CD4-positive, alpha-beta T cell (primary cell): ENCODE measurements at places on chromosomes 2 and 18.

- no peak for DNase-seq
Observed at GRCh38 chr18:34844732-34845459, 134.8 kb downstream of the DTNA start.

- no peak for DNase-seq
Observed at GRCh38 chr18:7366597-7366996, 135.7 kb downstream of the LRRC30 start.

- no peak for DNase-seq
Observed at GRCh38 chr2:919672-920071, 31.0 kb upstream of the SNTG2 start.

DNA sequence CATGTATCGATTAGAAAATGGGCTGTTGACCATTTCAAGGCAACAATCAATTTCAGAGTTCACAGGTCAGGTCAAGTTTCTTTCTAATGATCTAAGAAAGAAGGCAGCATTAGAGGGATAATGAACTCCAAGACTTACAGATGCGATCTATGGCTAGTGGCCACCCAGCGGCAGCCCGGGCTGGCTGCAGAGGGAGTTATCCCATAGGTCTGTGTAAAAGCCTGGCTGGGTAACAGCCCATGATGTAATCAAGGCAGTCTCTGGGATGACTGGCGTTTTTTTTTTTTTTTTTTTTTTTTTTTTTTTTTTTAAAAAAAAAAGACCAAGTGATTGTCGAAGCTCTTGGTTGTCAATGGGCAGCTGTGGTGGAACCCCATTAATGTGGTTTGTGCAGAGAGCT lies 171.1 kb upstream of the SKOR2 start:
- DNase-seq, result no peak

- DNase-seq, result no peak
Observed at GRCh38 chr2:122266636-122267035, 511.2 kb downstream of the TSN start.

DNA sequence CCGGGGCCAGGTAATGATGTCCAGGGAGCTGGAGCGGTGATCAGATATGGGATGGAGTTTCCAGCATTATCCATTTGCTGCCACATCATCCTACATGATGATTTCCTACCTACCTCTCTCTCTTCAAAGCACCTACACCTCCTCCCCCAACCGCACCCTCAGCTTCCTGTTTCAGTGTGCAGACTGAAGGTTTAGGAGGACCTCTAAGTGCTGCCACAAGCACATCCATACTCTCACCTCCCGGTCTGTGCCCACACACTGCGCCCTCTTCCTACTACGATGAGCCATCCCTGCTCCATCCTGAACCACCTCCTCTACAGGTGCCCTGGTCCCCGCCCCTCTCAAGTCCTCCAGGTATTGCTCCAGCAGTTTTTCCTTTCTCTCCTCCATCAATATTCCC lies 123.7 kb downstream of the ALPK2 start:
- DNase-seq, result peak; percentile 44

DNA sequence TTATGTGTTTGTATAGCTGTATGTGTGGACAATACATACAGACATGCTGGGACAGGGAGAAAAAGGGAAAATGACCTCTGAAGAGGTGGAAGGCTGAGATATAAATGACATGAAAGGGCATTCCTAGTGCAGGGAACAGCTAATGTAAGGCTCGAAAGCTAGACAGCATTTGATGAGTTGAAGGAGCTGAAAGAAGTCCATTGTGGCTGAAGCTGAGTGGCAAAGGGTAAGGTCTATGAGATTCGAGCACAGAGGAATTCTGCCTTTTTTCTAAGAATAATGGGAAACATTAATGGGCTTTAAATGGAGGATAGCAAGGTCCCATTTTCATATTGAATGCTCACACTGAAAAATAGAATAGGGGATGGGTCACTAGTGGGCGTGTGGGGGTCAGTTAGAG lies 23.6 kb downstream of the ADD2 start:
- no peak for DNase-seq

DNA sequence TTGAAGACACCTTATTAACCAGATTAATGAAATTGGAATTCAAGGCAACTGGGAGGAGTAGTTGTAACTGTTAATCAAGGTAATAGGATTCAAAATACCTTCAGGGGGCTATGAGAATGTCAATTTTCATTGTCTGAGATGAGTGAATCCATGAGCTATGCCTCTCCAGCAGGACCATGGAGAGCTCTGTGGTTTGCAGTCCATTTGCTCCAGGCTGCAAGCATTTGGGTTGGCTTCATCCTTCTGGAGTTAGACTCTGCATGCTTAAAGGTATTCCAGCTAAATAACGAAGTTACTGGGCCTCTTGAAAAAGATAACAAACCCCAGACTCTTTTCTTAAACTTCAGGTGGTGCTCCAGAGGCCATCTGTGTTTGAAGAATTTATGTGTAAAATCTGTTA lies 207.1 kb upstream of the SLC8A1 start:
- no peak for DNase-seq

- DNase-seq, result no peak
Observed at GRCh38 chr2:237198164-237198855, 112.6 kb downstream of the COPS8 start.

- DNase-seq, result no peak
Observed at GRCh38 chr2:167957662-167958061, 289.7 kb downstream of the STK39 start.

- no peak for DNase-seq
Observed at GRCh38 chr2:14816069-14817060, 183.8 kb downstream of the LRATD1 start.

- no peak for DNase-seq
Observed at GRCh38 chr2:162769066-162769465, 69.5 kb downstream of the KCNH7 start.

- DNase-seq, result no peak
Observed at GRCh38 chr2:43288417-43289305, 62.3 kb upstream of the ZFP36L2 start.

- no peak for DNase-seq
Observed at GRCh38 chr18:78774741-78775141, 204.9 kb upstream of the SALL3 start.

DNA sequence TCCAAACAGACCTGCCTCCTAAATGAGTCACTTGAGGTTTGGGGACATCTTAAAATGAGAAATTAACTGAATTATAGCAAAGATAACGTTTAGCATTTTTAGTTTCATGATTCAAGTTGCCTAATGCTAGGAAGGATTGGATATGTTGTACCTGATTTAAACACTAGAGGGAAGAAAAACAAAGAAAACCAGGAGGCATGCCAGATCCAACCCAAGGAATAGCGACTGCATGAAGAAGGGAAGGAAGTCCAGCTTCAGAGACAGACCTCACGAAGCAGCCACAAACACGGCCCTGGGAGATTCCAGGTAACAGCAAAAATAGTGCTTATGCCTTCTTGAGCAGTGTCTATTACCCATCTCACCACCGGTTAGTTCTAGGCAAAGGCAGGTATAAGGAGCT lies 499.9 kb upstream of the SPHKAP start:
- DNase-seq, result no peak

DNA sequence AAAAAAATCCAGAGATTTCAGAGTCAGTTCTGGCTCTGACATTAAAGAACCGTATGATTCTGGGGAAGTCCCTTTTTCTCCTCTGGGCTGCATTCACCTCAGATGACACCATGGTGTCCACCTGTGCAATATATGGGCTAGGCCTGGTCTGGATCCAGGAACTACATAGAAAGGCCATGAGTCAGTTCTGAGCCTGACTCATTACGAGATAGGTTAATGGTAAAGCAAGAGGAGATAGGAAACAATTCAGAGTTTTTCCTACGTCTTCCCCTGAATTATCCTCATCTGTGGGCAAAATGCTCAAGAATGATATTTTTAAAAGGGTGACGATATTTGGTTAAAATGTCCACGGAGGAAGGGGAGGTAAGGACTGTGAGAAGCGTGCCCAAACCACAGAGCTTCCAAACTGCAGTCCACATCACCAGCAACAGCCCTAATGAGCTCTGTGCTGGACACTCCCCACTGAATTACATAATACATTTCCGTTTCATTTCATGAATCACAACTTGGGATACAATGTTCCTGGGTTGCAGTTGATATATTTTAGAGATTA lies 180.1 kb upstream of the OSR1 start:
- DNase-seq, result no peak

- no peak for DNase-seq
Observed at GRCh38 chr2:47056868-47057686, 98.0 kb downstream of the STPG4 start.

GRCh38 chr18:72840109-72840508 lies 27.7 kb downstream of the NETO1 start:
- DNase-seq, result no peak

DNA sequence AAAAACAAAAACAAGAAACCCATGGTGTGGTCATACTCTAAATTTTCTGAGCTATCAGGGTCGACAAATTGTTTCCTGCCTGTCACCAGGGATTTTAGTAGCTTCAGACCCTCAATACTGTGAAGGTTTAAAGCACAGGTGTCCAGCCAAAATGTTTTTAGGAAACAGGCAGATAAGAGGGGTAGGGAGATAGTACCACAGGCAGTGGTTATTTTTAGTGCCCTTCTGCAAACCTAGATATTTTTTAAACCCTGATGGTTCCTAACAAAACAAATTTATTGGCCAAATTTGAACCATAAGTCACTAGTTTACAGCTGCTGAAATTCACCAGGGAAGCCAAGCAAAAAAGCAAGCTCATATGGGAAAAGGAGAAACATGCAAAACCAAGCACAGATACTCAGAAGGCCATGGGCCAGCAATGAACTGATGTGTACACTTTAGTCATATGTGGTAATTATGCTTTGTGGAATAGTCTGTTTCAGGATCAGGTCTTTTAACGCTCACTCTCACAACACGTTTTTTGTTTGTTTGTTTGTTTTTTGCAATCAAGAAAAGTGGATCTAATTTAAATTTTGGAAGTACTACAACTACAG lies 156.8 kb upstream of the STK17B start:
- no peak for DNase-seq

DNA sequence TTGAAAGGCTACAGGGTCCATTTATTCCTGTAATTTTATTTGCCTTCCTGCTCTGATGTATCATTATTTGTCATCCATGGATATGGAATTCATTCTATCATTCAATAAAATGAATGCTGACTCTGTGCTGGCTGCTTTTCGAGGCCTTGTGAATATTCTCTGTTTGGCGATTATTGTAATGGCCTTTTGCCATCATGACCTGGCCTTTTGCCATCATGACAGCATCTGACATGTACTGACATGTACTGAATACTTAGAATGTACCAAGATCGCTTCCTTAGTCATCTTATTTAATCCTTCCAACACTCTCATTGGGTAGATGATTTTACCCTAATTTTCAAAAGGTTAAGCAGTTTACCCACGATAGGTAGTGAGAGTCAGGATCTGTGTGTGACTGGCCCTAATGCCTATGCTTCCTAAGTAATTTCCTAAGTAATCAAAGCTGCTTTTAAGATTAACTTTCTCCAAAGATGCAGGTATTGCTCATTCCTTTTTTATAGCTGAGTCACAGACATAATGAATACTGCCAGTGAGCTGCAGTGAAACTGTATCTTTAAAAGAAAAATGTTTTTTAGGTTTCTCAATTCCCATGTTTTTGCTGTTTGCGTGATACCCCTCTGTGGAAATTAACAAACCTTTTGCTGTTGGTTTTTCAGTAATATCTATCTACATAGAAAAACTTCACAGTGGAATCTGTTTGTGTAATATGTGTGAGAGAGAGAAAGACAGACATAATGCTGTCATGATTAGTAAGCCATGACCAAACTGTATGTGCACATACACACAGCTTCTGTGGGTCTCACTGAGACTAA lies 127.8 kb downstream of the CERS6 start:
- no peak for DNase-seq

DNA sequence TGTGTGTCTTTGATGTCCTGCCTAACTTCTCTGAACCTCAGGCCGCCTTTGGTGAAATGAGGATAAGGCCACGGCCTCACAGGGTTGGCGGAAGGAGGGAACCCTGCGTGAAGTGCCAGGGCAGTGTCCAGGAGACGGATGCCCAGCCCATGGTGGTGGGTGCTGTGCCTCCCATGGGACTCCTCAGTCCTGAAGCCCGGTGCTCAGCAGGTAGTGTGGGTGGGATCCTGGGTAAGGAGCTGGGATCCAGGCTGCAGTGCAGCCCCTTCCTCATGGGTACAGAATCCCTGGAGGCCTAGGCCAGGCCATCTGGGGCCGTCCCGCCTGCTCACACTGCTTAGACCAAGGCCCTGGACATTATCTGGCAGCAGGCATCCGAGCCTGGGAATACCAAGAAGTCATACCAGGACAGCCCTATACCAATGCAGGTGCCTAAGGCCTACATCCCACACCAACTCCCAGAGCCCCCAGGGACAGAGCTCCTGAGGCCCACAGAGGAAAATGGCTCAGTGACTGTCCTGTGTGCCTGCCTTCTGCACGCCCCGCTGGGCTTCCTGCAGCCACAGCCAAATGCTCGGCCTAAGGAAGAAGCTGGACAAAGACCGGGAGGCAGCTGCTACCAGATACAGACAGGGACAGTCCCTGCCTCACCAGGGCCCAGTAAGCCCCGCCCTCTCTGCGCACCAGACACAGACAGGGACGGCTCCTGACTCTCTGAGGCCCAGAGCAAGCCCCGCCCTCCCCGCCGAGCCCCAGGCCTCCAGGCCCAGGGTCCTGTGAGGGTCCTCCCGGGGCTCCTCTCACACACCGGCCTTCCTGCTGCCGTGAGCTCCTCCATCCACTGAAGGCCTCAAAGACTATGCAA lies 78.0 kb downstream of the NDUFA10 start:
- no peak for DNase-seq

- peak; percentile 60 for DNase-seq
Observed at GRCh38 chr2:234322766-234323465, 174.0 kb downstream of the ARL4C start.

DNA sequence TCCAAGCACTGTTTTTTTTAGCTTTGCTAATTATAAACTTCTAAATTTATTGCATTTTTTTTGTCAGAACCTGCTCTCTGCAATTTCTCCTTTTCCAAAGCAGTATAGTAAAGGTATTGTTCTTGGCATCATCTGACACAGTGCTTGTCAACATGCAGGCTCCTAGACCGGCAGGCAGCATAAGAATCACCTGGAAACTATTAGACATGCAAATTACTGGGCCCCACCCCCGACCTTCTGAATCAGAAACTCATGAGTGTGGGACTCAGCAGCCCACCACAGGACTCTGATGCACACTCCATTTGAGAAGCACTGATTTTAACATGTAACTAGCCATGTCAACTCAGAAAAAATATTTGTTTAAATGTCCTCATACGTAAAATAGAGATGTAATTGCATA lies 551.1 kb upstream of the CELF4 start:
- no peak for DNase-seq

- no peak for DNase-seq
Observed at GRCh38 chr2:178542161-178542560, 61.9 kb downstream of the PLEKHA3 start.

GRCh38 chr2:98713332-98714015 lies 17.5 kb downstream of the MGAT4A start:
- DNase-seq, result no peak

- DNase-seq, result no peak
Observed at GRCh38 chr18:68874361-68874760, 76.5 kb downstream of the CCDC102B start.

- DNase-seq, result no peak
Observed at GRCh38 chr18:56891870-56892269, 240.7 kb downstream of the WDR7 start.

DNA sequence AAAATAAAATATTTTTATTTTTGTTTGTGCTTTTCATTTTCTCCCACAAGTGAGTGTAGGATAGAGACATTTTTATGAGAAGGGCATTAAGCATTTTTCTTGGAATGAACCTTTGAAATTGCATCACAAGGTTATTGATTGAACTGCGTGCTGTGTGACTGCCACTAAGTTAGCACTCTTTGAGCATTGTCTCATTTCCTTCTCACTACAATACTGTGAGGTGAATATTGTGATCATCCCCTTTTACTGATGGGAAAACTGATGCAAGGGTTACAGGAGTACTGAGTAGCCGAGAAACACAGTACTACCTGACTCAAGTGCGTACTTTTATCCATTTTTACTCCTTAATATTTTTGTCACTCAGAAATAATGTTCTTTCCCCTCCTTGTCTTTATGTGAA lies 2.0 kb downstream of the NBEAL1 start:
- DNase-seq, result no peak
